ENCODE measurements at places on chromosomes 5 and 9.

DNA sequence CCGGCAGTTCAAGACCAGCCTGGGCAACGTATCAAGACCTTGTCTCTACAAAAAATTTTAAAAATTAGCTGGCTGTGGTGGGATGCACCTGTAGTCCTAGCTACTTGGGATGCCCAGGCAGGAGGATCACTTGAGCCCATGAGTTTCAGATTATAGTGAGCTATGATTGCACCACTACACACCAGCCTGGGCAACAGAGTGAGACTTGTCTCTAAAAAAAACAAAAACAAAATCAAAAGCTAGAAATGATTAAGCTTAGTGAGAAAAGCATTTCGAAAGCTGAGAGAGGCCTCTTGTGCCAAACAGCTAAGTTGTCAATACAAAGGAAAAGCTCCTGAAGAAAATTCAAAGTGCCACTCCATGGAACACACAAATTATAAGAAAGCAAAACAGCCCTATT, 4.8 kb downstream of the FAM151B start:
- no peak for DNase-seq

GRCh38 chr9:89815061-89815902, 210.5 kb downstream of the GADD45G start:
- DNase-seq = no peak

DNA sequence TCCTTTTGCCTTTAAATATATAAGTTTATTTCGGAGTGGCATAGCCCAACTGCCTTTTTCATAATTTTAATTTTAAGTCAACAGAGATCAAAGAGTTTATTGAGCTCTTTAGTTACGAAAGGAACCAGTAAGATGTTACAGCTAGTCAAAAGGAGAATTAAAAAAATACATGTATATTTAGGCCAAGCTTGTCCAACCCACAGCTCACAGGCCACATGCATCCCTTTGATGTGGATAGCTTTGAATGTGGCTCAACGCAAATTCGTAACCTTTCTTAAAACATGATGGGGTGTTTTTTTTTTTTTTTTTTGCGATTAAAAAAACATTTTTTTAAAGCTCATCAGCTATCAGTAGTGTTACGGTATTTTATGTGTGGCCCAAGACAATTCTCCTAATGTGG, 50.2 kb upstream of the IL31RA start:
- DNase-seq = no peak

- DNase-seq = peak; percentile 17
These were observed 464.5 kb downstream of the ICE1 start for GRCh38 chr5:5886812-5887486.

- no peak for DNase-seq
These were observed 16.4 kb downstream of the RAB14 start for GRCh38 chr9:121185178-121185745.

GRCh38 chr5:150656191-150657132, 4.6 kb upstream of the MYOZ3 start:
- DNase-seq = peak; percentile 92

DNA sequence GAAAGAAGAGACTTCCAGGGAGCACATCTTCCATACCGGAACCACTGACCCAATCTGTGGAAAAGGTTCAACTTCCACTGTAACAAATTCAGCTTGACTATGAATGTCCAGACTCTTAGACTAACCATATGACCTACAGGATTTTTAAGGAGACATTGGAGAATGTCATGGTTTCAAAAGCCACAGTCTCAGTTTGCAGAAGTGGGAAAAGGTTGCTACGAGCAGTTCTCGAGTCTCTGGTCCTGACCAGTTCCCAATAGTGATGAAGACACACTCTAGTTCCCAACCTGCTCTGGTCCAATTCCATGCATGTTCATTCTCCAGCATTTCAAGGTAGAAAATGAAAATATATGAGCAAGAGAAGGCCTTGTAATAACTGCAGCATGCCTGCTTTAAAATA, 158.0 kb downstream of the MAPKAP1 start:
- no peak for DNase-seq

- DNase-seq = no peak
These were observed 26.3 kb upstream of the RIOK2 start for GRCh38 chr5:97209343-97209742.

GRCh38 chr5:458547-459353, 15.8 kb downstream of the EXOC3 start:
- DNase-seq = peak; percentile 94

- no peak for DNase-seq
These were observed 28.8 kb upstream of the GFPT2 start for GRCh38 chr5:180381851-180382480.

GRCh38 chr9:125325826-125326225, 64.2 kb downstream of the GAPVD1 start:
- DNase-seq = peak; percentile 64

DNA sequence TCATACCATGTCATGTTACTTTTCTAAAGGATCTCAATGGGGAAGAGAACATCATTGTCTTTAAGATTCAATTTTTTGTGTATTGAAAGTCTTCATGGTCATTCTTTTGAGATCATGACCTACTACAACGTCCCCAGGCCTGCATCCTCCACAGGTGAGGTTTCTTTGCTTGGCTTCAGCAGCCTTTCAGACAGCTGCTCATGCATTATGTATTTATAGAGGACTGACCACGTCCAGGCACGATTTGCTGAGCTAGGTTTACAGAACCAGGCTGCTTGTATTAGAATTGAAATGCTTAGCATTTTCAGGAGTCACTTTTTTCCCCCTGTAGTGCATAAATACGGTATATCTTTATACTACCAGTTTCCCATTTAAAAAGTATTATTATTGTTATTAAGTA, 70.4 kb downstream of the LIX1 start:
- DNase-seq = no peak

GRCh38 chr5:175821790-175822211, 49.6 kb upstream of the CPLX2 start:
- peak; percentile 81 for DNase-seq

DNA sequence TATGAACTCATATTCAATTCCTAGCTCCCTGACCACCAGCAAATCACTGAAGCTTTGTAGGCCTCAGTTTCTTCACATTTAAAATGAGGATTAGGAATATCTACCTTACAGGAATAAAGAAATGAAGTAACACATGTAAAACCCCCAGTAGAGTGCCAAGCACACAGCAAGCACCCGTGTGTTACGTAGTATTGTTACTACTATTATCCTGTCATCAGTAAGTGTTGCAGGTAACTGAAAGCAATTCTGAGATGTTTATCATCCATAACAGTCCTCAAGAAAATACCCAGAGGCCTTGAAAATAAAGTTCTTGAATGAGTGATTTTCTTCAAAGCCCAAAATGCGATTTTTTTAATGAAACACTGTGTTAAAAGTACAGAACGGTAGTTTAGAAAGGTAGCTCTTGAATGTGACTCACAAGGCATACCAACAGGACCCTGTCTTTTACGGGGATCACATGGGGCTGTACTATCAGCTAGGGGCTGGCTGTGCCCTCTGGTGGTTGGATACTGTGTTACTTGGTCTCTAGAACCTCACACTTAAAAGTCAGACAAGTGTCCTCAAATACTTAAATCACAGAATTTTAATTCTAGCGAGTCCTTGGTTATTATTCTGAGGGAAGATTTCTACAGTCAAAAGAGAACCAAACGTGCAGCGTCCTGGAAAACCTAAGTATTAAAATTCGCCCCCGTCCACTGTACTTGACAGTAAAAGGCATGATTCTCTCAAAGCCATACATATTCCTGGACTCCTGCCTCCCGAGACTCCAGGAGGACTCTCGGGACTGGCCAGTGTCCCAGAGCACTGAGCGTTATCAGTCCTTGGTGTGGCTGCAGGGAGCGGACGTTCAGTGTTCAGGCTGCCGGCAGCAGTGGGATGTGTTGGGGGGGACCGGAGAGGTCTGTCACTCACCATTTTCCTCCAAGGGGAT, 725 bp downstream of the NDUFB6 start:
- peak; percentile 94 for DNase-seq

DNA sequence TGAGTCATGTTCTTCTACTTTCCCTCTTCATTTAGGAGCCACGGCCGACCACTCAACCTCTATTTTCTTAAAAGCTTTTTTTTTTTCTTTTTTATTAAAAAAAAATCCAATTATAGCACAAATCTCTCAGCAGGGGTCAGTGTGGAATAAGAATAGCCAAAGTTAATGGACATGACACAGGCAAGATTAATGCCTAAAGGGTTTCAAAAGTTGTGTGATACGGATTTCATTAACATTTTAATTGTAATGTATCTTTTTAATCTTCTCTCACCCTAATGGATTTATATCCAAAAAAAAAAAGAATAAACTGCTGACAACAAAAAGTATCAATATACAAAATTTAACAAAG, 5.4 kb downstream of the NACC2 start:
- peak; percentile 69 for DNase-seq

- no peak for DNase-seq
These were observed 5.9 kb downstream of the ATPSCKMT start for GRCh38 chr5:10243660-10244240.

DNA sequence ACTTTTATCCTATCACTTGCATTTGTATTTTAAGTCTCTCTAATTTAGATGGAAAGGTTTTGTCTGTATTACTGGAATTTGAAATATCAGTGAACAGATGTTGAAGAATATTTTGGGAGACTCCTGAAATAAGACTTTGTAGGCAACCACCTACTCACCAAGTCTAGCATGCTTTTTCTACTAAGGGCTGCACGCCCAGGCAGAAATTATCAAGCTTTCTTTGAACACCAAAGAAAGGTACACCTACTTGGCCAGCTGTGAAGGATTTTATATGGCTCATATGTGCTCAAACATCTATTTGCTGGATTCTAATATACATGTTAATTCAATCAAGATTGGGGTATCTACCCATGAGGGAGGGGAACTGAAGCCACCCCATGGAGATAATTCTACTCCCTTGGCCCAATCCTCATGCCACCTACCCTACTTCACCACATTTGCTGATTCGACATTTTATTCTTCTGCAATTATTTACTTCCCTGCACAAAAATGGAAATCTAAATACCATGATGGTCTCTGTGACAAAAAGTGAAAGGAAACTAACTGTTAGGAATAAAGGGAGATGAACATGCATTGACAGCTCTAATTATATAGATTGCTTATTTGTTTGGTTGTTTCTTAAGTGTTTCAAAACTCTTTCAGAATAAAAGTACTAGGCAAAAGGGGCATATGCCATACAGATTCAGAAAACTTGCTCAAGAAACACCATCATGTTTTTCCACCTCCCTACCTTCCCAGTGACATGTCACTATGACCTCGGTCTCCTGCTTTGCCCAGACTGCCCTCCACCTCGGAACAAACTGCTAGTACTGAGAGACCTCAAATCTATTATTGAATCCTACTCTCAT, 895 bp upstream of the MYOT start:
- DNase-seq = no peak

GRCh38 chr9:37508135-37508833, 22.5 kb downstream of the POLR1E start:
- DNase-seq = no peak

GRCh38 chr9:5231212-5231611, at the start of gene INSL4:
TSS of gene INSL4 (plus strand) at chr9:5231419. CDS start at chr9:5231524, 105 bp downstream.
- DNase-seq = peak; percentile 8

DNA sequence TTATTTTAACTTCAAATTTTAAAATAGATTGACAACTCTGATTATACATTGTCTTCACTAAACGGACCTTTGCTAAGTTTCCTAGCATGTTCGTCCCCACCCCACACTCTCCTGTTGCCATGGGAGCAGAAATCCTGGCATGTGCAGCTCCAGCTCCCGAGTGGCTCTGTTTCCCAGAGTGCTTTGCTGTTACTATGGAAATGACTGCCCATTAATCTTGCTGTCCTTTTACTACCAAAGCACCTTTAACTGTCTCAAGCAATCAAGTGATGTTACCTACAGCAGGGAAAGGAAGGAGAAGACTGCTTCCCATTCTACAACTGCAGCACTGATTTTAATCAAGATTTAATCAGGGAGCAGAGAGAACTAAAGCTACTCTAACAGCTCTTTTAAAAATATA, 212.0 kb upstream of the KIF2A start:
- DNase-seq = peak; percentile 53

DNA sequence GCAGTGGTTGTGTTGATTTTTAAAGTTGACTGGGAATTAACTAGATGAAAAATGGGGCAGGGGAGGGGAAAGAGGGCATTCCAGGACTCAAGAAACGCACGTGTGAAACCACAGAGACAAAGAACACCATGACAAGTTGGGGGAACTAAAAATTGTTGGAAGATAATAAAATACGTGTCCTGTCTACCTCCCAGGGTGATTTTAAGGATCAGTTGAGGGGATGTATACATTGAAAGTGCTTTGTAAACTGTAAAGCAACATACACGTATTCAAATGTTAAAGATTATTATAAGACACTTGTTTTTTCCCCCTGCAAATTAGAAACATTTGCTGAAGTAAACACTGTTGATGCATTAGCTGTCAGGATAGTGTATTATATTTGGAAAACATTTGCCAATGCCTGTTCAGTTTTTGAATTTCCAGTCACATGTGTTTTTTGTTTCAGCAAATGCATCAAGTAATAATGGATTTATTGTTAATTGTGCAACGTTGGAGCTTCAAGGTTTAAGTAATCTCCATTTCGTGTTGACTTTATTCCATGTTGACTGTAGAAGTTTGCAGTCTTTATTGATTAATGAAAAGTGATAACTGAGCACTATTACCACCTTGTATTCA, 412.7 kb downstream of the ACTL7B start:
- no peak for DNase-seq

- peak; percentile 83 for DNase-seq
These were observed 18.8 kb downstream of the NANS start for GRCh38 chr9:98075332-98075805.

DNA sequence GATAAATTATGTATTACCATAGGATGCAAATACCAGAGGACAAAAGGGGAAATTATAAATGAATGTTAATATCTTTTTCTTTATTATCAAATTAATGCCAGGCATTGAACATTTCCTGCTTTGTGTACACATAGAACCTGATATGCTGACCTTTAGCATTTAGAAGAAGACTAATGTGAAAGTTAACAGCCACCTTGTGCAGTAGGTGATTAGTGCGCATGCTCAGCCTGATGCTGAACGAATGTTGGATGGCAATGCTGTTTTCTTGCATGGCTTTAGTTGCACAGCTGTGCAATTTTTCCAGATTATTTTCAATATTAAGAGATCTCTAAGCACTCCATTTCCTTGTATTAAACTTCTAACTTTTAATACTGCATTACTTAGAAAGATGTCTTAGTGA, 45.5 kb downstream of the CCNH start:
- no peak for DNase-seq

DNA sequence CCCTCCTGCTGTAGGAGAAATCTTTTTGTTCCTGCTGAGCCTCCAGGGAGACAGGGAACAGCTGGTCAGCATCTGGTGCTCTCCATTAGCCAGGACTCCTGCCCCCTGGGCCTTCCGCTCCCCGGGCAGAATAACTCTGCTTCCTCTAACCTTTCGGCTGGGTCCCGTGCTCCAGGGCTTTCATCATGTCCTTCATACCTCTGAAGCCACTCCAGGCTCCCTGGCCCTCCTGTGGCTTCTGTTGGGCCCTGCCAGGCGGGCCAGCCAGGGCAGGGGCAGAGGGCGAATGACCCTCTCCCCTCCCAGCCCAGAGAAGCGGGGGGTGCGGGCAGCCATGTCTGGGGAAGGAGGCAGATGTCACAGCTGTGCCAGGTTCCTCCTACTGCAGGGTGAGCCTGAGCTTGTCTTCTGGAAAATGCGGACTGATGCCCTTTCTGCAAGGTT, 81.7 kb upstream of the LMX1B start:
- no peak for DNase-seq

Measured in RWPE1 (cell line).